ENCODE measurements at places on chromosomes 2 and 18. TPM values are rescaled to one million over a fixed set of nuclear protein-coding genes. Genes with fewer than 3 reads are reported as not detected.
A peak's percentile ranks its signal among the peaks of the same experiment; 100 is the strongest.

DNA sequence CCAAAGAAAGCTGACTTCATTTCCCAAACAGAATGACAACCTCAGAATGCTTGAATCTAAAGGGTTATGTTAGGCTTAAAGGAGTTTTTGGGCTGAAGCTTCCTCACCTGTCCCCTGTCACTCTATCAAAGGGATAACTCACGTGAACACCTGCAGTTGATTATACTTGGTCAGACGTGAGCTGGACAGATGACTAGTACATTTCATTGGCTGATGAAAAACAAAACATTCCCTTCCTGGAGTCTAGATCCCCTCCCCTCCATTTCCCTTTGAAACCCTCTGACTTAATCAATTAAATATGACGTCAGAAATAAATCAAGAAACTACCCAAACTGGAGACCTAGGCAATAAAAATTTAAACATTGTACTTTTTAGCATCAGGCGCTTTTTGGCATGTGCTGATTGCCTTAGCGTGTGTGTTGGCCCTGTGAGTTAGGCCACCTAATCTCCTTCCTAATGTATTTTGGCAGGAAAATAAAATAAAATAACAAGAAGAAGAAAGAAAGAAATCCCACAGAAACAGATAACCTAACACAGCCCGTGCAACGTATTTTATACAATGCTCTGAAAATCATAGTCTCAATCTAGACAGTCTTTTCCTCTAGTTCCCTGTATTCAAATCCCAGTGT lies 159.0 kb downstream of the ANTXR1 start:
- H3K4me1 ChIP-seq: peaks cover 11% of the 10 kb centered on the region
- no peak overlapping the region for H3K27ac ChIP-seq

- no peaks in the 10 kb centered on the region for H3K36me3 ChIP-seq
- H3K27me3 ChIP-seq: no peaks in the 10 kb centered on the region
- H3K4me1 ChIP-seq: no peaks in the 10 kb centered on the region
- H3K4me3 ChIP-seq: no peak overlapping the region
- no peak overlapping the region for H3K27ac ChIP-seq
Measured at GRCh38 chr2:129882476-129882875, 97.0 kb upstream of the RAB6C start.

DNA sequence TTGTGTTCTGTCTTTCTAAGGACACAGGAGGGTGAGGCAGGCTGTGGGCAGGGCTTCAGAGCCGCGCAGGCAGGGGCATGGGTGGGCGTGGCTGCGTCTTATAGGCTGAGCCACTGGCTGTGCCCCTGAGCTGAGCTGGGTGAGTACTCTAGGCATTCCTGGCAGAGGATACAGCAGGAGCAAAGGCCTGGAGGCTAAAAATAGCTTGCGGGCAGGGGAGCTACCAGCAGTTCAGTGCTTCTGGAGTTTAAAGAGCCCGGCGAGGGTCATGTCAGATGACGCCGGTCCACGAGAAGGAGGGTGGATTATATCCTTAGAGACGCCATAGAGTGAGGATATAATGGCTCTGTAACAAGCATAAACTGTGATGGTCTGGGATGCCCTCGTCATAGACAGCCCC lies 31.5 kb upstream of the PDIA6 start:
- no peaks in the 10 kb centered on the region for H3K4me1 ChIP-seq
- H3K36me3 ChIP-seq: no peaks in the 10 kb centered on the region
- H3K27ac ChIP-seq: no peak overlapping the region
- no peaks in the 10 kb centered on the region for H3K27me3 ChIP-seq

GRCh38 chr2:163723348-163723747 lies 12.5 kb downstream of the FIGN start:
- no peaks in the 10 kb centered on the region for H3K27me3 ChIP-seq
- H3K27ac ChIP-seq: no peak overlapping the region
- H3K4me3 ChIP-seq: no peak overlapping the region
- no peaks in the 10 kb centered on the region for H3K4me1 ChIP-seq

DNA sequence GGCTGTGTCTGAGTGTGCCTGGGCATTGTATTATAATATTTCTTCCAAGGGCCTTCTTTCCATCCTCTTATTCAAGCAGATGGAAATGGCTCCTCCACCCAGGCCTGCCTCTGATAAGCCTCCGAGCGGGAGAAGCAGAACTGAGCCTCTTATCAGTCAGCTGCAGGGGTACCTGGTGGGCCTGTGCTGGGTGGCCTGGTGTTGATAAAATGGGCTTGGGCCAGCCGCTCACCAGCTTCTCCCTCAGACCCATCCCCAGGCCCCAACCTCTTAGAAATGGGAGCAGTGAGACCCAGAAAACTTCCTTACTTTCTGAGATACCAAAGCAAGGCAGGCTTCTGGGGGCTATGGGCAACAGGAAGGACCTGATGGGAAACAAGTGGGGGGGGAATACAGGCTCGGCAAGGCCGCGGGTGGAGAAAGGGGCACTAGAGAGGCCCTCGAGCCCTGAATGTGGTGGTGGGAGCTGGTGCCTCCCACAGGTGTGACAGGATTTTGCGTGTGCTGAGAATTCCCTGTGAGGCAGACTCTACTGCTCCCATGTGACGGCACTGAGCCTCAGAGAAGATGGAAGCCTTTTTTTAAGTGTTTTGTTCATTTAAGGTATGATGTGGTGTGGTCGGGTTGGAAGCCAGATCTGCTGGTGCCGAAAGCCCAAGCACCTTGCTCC lies 18.3 kb downstream of the GYPC start:
- no peak overlapping the region for H3K4me3 ChIP-seq
- DNase-seq: no peak
- H3K36me3 ChIP-seq: peaks cover 2% of the 10 kb centered on the region

DNA sequence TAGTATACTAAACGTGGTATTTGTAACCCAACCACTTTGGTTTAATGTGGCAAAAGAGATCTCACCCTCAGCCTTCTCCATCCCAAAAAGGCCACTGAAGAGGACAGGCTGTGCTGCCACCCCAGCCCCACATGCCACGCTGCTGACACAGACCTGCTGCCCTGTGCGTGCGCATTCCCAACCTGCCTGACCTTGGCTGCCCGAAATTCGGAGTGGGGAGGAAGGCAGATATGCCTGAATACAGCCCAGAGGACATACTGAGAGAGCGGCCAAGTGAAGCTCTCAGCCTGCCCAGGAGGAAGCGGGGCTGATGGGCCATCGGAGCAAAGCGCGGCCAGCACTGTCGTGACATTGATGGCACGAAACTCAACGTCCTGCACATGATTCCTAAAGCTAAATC lies 70.0 kb downstream of the HDAC4 start:
- H3K4me3 ChIP-seq: no peak overlapping the region
- H3K27me3 ChIP-seq: no peaks in the 10 kb centered on the region
- no peaks in the 10 kb centered on the region for H3K36me3 ChIP-seq
- no peak overlapping the region for H3K27ac ChIP-seq
- no peak for DNase-seq
- H3K4me1 ChIP-seq: peaks cover 27% of the 10 kb centered on the region

GRCh38 chr2:100606726-100607343 lies 44.0 kb downstream of the PDCL3 start:
- H3K27ac ChIP-seq: no peak overlapping the region
- DNase-seq: no peak
- H3K36me3 ChIP-seq: no peaks in the 10 kb centered on the region
- H3K27me3 ChIP-seq: no peaks in the 10 kb centered on the region
- no peaks in the 10 kb centered on the region for H3K4me1 ChIP-seq

DNA sequence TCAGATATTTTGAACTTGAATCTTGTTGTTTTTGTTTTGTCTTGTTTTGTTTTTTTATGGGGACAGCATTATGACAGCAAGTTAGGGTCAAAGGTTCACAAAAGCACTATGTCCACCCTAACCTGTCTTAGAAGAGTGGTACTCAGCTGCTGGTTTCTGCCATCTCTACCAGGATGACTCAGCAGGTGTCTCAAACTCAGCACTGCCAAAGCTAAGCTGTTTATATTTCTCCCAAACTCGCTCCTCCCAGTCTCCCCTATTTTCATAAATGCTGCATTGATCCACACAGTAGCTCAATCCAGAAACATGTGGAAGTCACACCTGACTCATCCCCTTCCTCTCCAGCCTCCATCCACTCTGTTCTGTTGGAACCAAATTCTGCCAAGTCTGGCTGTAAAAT lies 134.9 kb downstream of the ZBTB7C start:
- H3K36me3 ChIP-seq: no peaks in the 10 kb centered on the region
- no peak overlapping the region for H3K27ac ChIP-seq
- no peak overlapping the region for H3K4me3 ChIP-seq
- no peaks in the 10 kb centered on the region for H3K27me3 ChIP-seq
- H3K4me1 ChIP-seq: no peaks in the 10 kb centered on the region

DNA sequence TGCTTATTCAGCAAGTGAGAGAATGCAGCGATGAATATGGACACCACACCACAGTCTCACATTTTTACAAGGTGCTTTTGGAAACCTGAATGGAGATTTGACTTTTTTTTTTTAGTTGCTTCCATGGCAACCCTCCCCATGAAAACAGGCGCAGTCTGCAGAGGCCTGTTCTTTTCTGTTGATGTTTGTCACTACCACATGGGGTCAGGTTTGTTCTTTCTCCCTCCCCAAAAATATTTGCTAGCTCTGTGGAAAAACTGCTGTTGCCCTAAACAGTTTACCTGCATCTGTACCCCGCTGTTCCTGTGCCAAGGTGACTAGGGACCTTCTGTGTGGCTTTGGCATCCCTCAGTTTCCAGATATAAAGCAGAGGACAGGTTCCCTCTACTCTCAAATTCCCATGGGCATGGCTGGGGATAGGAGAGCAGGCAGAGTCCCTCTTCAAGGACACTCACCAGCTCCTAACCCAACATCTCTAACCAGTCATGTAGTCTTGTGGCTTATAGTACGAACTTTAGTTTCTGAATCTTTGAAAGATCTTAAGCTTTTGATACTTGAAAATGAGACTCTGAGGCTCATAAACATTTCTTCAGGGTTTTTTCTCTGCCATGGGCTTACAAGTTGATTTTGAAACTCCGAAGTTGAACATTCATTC lies 14.7 kb upstream of the MAPRE2 start:
- H3K4me3 ChIP-seq: no peak overlapping the region
- no peaks in the 10 kb centered on the region for H3K27me3 ChIP-seq
- DNase-seq: no peak
- peaks cover 26% of the 10 kb centered on the region for H3K4me1 ChIP-seq

DNA sequence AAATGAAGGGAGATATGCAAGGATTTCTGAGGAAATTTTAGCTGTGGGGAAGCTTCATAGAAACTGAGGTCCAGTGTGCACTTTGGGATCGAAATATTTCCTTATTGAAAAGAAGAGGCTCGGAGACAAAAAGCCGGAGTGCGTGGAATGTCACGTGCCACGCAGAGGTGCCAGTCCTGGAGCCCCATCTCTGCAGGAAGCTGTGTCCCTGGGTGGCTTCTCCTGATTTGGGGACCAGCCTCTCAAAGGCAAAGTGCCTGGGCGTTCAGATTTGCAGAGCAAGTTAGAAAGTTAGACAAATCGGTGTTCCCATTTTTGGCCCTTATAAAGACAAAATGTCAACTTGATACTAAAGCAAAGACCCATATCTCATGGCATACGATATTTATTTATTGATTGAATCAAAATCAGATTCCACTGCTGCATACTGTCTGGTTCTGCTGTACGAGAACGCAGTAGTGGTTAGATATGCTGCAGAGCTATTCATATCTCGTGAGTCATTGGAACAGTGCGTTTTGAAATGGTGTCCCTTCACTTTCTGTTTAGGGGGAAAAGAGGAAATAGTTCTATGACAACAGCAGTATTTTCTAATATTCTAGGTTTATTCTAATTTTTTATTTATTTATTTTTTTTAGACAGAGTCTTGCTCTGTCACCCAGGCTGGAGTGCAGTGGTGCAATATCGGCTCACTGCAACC lies 9.1 kb upstream of the ATG16L1 start:
- H3K36me3 ChIP-seq: no peaks in the 10 kb centered on the region
- no peaks in the 10 kb centered on the region for H3K27me3 ChIP-seq
- no peaks in the 10 kb centered on the region for H3K4me1 ChIP-seq
- H3K27ac ChIP-seq: peak overlapping the region; percentile 13
- no peak overlapping the region for H3K4me3 ChIP-seq

GRCh38 chr2:48092846-48093803 lies 186.8 kb upstream of the FBXO11 start:
- H3K4me3 ChIP-seq: no peak overlapping the region
- H3K4me1 ChIP-seq: no peaks in the 10 kb centered on the region
- no peaks in the 10 kb centered on the region for H3K27me3 ChIP-seq
- DNase-seq: no peak
- no peak overlapping the region for H3K27ac ChIP-seq

- H3K4me1 ChIP-seq: peaks cover 25% of the 10 kb centered on the region
- H3K27me3 ChIP-seq: no peaks in the 10 kb centered on the region
- peak overlapping the region; percentile 71 for H3K27ac ChIP-seq
- peak; percentile 71 for DNase-seq
- H3K36me3 ChIP-seq: peaks cover 3% of the 10 kb centered on the region
Measured at GRCh38 chr2:45993476-45993991, 303.7 kb upstream of the EPAS1 start.

- peaks cover 57% of the 10 kb centered on the region for H3K4me1 ChIP-seq
- peak overlapping the region; percentile 70 for H3K4me3 ChIP-seq
- H3K36me3 ChIP-seq: no peaks in the 10 kb centered on the region
Measured at GRCh38 chr2:60550178-60550983, 3.1 kb downstream of the BCL11A start.

GRCh38 chr2:218746960-218747359 lies 35.0 kb upstream of the CYP27A1 start:
- H3K27ac ChIP-seq: no peak overlapping the region

GRCh38 chr2:191691016-191691735 lies 13.2 kb downstream of the NABP1 start:
- H3K27ac ChIP-seq: no peak overlapping the region
- H3K27me3 ChIP-seq: no peaks in the 10 kb centered on the region
- no peaks in the 10 kb centered on the region for H3K36me3 ChIP-seq
- DNase-seq: no peak
- H3K4me3 ChIP-seq: no peak overlapping the region
- peaks cover 22% of the 10 kb centered on the region for H3K4me1 ChIP-seq

- no peaks in the 10 kb centered on the region for H3K27me3 ChIP-seq
- no peak for DNase-seq
- H3K27ac ChIP-seq: no peak overlapping the region
Measured at GRCh38 chr2:23904692-23905091, 22.2 kb downstream of the ATAD2B start.

DNA sequence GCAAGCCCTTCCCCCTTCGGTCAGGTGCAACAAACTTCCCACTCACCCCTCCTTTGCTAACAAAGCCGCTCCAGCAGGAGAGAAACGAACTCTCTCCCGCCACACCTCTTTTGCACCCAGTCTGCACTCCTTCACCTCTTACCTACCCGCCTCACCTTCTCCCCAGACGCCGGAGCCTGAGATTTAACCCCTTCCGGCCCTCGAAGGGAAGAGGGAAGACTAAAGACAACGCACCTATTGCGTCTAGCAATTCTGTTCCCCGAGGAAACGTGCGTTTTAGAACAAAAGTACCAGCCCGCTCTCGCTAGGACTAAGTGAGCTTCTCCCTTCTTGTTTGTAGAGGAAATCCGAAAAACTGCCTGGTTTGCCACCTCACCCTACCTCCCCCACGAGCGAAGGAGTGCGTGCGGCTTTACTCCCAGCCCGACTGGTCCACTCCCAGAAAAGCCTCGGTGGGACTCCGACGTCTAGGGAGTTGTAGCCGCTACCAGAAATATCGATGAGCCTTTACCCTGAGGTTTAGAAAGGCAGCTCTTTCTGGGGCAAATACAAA lies 441 bp upstream of the PEX13 start:
- H3K27ac ChIP-seq: peak overlapping the region; percentile 90
- DNase-seq: peak; percentile 89

Gene FAM237A
- total RNA-seq: not detected

Gene ST8SIA3
- total RNA-seq: not detected

Gene C2orf78
- total RNA-seq: not detected

Gene HTR2B
- total RNA-seq: 0.37 TPM

Gene KCNK3
- total RNA-seq: 15.4 TPM

Gene POTEF
- total RNA-seq: not detected

Gene KCNJ13
- total RNA-seq: not detected

Gene UNC80
- 0.39 TPM for total RNA-seq

All from upper lobe of left lung (tissue), 6 donors.